Epithelial cell of umbilical artery (primary cell): ENCODE measurements at places on chromosomes 7 and 10. TPM values are rescaled to one million over a fixed set of nuclear protein-coding genes. Genes with fewer than 3 reads are reported as not detected.

The SLC12A9 gene
- total RNA-seq = 17.2 TPM in 2 replicates

The TDRD1 gene
- total RNA-seq = not detected in 2 replicates

The GPR26 gene
- not detected in 2 replicates for total RNA-seq

The INMT gene
- total RNA-seq = 0.15 TPM in 1 of 2 replicates, not detected in the other

The PLAC9 gene
- 2.9 and 4.9 TPM in 2 replicates for total RNA-seq

The ADIRF gene
- 12.0 TPM in 1 of 2 replicates, not detected in the other for total RNA-seq

The WNT16 gene
- not detected in 2 replicates for total RNA-seq

The PGAM2 gene
- total RNA-seq = not detected in 2 replicates

The LRGUK gene
- total RNA-seq = under 0.01 and 0.76 TPM in 2 replicates

The ABHD11 gene
- 9.7 and 11.6 TPM in 2 replicates for total RNA-seq

The PRSS58 gene
- total RNA-seq = not detected in 2 replicates

The PLPP4 gene
- total RNA-seq = 4.7 and 17.2 TPM in 2 replicates

The MKLN1 gene
- total RNA-seq = 17.2 and 31.6 TPM in 2 replicates

The TNKS2 gene
- 42.6 and 58.1 TPM in 2 replicates for total RNA-seq

The MSMB gene
- total RNA-seq = not detected in 2 replicates

The BRI3 gene
- 25.3 and 33.3 TPM in 2 replicates for total RNA-seq

The CALML5 gene
- not detected in 2 replicates for total RNA-seq

The RNF32 gene
- 0.15 and 0.32 TPM in 2 replicates for total RNA-seq

The SYT15 gene
- not detected in 2 replicates for total RNA-seq

The COL1A2 gene
- total RNA-seq = 21.8 and 63.1 TPM in 2 replicates

The PTPN20 gene
- 0.65 and 1.2 TPM in 2 replicates for total RNA-seq

The TBX20 gene
- 0.15 and 0.97 TPM in 2 replicates for total RNA-seq

The FAS gene
- total RNA-seq = 6.2 and 10.9 TPM in 2 replicates
